Hematopoietic multipotent progenitor cell (in vitro differentiated cells): ENCODE measurements at places on chromosomes 16 and 17. TPM values are rescaled to one million over a fixed set of nuclear protein-coding genes. Genes with fewer than 3 reads are reported as not detected.

DNA sequence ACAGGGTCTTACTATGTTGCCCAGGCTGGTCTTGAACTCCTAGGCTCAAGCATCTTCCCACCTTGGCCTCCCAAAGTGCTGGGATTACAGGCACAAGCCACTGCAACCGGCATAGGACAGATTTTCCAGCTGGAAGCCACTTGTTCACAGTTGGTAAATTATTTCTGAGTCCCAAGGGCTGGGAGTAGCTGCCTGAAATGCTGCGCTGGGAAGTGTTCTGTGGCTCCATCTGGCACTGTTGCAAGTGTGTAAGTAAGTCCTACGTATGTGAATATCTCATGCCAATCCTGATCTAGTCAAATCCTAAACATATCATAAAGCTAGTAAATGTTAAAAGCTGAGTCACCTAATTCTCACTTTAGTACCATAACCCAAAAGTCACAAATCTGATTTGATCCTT lies 48.1 kb downstream of the YWHAE start:
- DNase-seq, result no peak

DNA sequence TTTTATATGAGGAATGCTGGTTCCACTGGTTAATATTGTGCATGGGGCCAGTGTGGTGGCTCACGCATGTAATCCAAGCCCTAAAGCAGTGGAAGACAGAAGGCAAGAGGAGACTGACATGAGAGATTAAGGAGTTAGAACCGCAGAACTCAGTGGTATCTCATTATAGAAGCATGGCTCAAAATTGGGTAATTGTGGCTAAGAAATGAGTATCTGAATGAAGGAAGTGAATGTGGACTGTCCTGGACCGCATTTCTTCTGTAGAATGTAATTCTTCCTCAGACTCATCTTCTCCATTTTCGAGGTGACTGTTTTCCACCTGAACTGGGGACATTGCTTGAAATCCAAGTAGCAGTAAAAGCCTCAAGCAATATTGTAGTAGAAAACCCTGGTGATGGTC lies 42.6 kb upstream of the CDR2 start:
- DNase-seq, result no peak

DNA sequence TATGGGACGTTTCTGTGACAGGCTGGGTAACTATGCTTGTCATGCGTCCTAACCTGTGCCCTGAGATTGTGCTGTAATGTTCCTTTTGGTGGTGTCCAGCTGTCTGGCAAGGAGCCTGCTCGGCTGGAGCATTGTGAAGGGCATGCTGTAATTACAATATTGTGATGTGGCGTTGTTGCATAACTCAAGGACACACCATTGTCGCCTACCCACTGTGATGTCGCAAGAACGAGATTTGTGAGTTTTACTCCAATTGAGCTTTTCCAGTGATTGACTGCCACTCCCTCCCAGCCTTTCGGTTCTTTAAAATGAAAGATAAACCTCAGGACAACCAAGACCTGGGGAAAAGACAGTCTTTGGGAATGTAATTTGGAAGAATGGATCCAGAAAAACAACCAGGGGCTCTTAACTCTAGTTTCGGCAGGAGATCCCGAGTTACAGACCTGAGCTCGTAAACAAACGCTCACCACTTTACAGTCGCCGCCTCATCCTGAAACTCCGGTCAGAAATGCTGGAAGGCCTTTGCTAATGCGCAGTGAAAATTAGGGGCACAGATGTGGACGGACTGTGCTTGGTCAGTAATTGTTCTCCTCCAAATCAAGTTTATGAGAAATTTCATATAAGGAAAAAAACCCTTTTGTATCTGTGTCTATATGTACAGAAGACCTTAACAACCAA lies 1.3 kb downstream of the ZNF750 start:
- no peak for DNase-seq

DNA sequence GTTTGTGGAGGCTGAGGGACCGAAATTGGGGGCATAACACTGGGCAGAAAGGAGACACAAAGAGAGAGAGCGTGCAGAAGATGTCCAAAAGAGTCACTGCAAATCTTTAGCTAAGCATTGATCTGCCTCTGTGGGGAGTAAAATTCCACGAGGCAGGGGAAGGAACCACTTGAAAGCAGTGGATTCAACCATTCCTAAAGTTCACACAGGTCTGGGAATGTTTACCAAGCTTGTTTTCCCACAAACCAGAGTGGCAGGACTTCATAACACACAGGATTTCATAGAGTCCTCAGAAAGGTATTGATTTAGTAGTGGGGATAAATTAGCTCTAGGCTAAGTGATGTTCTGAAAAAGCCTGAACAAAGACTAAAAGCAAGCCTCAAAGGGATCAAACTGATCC lies 66.1 kb upstream of the RPL38 start:
- DNase-seq, result no peak

DNA sequence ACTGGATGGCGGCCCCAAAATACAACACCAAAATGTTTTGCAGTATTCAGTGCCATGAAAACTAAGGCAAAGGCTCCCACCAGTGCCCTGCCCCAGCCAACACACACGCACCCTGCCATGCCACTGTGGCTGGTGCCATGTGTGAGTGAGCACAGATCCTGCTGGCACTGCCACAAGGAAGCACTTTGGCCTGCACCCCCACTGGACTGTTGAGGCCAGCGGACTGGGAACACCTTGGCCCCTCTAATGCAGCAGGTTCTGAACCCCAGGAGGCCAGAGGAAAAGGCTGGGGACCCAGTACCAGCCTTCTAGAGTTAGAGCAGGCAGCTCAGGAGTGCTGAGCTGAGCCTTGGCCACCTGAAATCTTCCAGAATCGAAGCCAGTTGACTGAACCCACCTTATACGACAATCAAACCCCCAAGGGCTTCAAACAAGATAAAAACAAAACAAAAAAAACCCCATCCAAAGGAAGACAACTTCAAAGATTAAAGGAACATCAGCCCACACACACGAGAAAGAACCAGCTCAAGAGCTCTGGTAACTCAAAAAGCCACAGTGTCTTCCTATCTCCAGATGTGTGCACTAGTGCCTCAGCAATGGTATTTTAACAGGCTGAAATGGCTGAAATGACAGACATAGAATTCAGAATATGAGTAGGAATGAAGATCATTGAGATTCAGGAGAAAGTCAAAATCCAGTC lies 21.5 kb downstream of the NLRP1 start:
- no peak for DNase-seq

The VTN gene
- total RNA-seq, result not detected

The SALL1 gene
- total RNA-seq, result not detected

The RNU2-1 gene
- total RNA-seq, result not detected

The ADAM11 gene
- total RNA-seq, result 1.6 TPM

The BCO1 gene
- total RNA-seq, result under 0.01 TPM

The NPIPB2 gene
- 8.6 TPM for total RNA-seq
